ENCODE measurements at places on chromosomes 16 and 17. TPM values are rescaled to one million over a fixed set of nuclear protein-coding genes. Genes with fewer than 3 reads are reported as not detected.

Gene FASN
- total RNA-seq, result 54.1 TPM

Gene PAGR1
- 39.5 TPM for total RNA-seq

Gene RSPRY1
- 78.1 TPM for total RNA-seq

Gene MAP2K6
- total RNA-seq, result 19.0 TPM

Gene DNAI2
- total RNA-seq, result not detected

Gene CEP295NL
- total RNA-seq, result 45.4 TPM

Gene CD79B
- total RNA-seq, result not detected

Gene MT1M
- total RNA-seq, result 3.7 TPM

Gene KCNJ12
- total RNA-seq, result not detected

Gene AGRP
- total RNA-seq, result not detected

Gene TEX14
- 0.13 TPM for total RNA-seq

Gene NOTUM
- total RNA-seq, result not detected

DNA sequence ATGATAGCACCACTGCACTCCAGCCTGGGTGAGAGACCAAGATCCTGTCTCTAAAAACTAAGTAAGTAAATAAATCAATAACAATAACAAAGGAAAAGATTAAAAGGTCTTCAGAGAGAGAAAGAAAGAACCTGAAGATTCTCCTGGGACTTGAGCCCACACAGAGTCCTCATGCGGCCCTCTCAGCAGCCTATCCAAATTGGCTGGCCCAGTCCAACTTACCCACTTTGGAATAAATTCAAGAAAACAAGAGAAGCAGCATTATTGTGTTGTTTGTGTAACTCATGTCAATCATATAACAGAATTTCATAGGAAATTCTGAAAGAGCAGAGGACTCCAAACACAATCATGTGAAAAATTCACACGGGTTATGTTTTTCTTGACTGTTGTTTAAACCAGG is 3.8 kb downstream of the SLX4 start:
- DNase-seq, result peak; percentile 17

GRCh38 chr17:80987941-80988461 is 3.6 kb upstream of the CHMP6 start:
- no peak for DNase-seq

DNA sequence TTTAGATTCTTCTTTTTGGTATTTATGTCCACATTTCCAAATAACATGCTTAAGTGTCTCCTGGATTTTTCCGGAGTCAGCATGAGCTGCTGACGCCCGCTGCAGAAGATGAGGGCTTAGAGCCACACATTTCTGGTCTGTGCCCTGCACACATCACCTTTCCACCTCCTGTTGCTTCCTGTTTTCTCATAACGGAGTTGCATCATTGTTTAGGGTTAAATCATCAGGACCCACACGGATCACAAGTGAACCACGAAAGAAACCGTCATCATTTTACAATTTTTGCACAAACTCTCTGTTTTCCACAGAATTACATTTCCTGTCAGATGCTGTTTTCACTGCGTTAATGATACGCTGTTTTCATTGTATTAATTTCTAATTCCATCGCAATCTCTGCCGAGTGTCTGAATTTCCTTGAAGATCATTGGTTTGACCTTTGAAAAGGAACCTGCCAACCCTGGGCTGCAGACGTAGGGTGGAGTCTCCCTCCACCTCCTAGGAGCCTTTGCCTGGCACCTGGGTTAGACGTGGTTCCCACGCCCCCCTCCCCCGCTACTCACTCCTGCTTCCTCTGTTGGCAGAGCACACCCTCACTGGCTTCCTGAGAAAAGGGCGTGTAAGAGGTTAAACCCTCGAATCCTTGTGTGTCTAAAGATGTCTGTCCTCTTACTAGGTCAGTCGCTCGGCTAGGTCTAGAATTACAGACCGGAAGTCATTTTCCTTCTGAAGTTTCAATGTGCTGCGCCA is 68.2 kb downstream of the RNF213 start:
- no peak for DNase-seq

GRCh38 chr16:11033629-11034420 is 89.5 kb downstream of the CLEC16A start:
- DNase-seq, result no peak

- no peak for DNase-seq
Observed at GRCh38 chr16:56518425-56518824, 1.4 kb downstream of the BBS2 start.

- DNase-seq, result no peak
Observed at GRCh38 chr17:34220752-34221395, 34.2 kb upstream of the CCL2 start.

DNA sequence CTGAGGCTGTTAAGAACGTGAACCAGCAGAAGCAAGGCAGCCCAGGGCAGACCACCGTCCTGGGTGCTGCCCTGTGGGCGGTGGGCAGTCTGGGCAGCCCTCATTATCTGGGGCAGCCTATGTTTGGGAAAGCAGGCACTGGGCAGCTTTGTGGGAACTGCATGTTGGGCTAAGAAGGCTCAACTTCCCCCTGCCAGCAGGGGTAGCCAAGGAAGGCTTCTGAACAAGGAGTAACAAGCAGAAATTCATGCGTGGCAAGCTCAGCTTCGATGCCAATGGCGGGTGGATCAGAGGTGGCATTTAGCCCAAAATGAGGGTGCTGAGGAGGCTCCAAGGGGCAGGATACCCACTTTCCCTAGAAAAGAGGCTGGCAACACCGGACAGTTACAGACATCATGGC is 42.7 kb upstream of the METRNL start:
- no peak for DNase-seq

DNA sequence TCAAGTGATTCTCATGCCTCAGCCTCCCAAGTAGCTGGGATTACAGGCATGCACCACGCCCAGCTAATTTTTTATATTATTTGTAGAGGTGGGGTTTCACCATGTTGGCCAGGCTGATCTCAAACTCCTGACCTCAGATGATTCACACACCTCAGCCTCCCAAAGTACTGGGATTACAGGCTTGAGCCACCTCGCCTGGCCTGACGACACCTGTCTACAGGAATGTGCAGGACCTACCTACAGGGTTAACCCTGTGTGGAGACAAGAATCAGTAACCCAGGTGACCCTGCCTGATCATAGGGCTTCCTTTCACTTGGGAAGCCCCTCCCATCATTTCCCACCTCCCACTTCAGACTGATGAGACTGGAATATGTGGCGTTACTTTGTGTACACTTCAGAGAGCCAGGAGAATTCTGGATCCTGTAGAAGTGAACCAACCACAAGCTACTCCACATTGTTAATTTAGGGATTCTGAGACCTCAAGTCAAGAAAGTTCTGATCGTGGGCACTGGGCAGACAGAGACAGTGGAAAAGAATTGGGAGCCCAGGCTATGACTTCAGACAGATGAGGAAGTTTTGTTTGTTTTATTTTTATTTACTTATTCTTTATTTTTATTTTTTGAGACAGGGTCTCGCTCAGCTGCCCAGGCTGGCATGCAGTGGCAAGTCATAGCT is 5.7 kb upstream of the MILR1 start:
- no peak for DNase-seq

GRCh38 chr17:58320570-58321323 is 7.8 kb downstream of the TSPOAP1 start:
- no peak for DNase-seq

DNA sequence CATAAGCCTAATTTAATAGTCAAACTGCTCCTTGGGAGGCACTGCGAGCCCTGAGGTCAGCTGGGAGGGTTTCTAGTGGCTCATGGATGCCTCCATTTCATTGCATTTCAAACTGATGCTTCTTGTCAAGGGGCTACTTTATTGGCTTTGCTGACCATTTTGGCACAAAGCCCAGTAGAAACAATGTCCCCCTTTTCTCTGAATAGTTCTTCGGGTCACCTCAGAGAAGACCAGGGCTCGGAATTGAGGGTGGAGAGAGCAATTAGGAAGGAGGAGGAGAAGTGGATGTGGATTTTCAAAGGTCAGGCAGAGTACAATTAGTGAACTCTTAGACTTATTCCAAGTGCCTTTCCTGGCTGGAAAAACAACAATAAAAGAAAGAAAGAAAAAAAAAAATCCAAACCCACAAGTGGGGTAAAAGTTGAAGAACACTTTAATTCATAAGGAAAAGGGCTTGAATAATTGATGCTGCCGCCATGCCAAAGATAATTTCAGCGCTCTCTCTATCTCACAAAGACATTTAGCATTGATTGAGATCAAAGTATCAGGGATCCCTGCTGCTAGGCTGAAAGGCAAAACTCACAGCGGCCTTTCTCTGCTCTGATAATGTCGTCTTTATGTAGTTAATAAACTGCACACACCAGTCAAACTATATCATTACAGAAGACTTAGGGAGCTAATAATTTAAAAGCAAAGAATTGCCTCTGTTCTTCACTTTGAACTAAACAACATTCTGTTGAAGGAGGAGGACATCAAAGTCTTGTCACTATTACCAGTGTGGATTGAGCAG is 122.7 kb downstream of the RGS9 start:
- DNase-seq, result no peak

GRCh38 chr16:51941412-51941811 is 605.5 kb downstream of the TOX3 start:
- DNase-seq, result no peak

DNA sequence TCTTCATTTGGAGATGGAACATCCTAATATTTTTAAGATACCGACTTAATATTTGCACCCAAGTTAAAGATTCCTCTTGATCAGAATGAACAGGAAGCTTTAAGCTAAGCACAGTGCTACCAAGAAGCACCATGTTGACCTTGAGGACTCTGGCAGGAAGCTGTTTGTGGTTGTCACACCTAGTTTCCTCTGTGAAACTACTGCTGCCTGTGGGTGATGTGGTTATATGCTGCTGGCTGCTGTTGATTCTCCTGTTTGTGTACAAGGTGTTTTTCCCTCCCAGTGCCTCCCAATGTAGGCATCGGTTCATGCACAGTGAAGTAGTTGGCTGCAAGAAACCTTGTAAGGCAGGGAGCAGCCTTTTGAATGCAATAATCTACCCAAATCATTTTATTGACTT is 23.4 kb downstream of the RBL2 start:
- DNase-seq, result no peak

DNA sequence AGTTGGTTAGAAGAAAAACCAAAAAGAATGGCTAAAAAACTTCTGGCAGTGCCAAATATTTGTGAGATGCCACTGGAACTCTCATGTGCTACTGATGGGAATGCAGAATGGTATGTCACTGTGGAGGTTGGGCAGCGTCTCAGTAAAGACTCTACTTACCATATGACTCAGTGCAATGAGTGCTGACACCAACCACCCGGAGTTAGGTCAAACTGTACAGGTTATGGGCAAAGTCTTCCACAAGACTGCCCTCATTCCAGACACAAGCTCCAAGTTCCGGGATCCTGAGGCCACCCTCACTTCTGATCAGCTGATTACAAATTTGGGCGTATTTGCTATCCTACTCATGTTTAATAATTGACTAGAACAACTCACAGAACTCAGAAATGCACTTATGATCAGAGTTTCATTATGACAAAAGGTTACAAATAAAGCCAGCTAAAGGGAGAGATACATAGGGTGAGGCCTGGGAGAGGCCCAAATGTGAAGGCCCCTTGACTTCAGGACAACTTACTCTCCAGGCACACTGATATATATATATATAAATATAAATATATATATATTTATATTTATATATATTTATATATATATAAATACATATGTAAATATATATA is 114.9 kb downstream of the TRIM37 start:
- peak; percentile 84 for DNase-seq

- DNase-seq, result no peak
Observed at GRCh38 chr17:64096037-64096436, 33.9 kb downstream of the ERN1 start.

DNA sequence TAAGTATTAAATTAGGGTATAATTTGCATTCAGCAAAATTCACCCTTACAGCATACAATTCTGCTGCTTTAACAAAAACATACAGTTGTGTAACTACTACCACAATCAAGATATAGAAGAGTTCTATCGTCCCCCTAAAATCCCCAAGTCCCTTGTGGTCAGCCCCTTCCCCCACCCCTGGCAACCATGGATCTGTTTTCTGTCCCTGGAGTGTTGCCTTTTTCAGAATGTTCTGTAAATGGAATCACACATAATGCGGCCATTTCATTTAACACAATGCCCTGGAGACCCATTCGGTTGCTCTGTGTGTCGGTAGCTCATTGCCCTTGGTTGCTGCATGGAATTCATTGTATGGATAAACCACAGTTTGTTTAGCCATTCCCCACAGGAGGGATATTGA is 190.2 kb downstream of the IRX5 start:
- no peak for DNase-seq

GRCh38 chr17:50479522-50480141 is 972 bp downstream of the RSAD1 start:
- peak; percentile 79 for DNase-seq

DNA sequence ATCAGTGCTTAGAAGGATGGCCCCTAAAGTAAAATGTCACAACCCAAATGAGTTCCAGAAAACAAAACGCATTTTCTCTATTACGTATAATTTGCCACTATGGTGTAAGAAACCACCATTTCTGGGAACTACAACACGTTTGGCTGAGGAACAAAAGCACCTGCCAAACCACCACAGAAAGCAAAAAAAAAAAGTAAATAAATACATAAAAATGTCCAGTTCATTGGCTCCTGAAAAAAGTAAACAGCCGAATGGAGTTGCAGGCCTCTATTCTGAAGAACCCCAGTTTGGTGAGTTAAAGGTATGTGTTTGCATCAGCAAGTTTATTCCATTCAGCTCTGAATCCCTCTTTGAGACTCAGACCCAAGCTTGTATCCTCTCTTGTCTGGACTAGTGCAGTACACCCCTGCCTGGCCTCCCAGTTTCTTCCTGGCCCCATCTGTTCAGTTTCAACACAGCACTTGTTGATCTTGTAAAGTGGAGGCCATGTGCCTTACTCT is 36.9 kb downstream of the ERN1 start:
- DNase-seq, result no peak

DNA sequence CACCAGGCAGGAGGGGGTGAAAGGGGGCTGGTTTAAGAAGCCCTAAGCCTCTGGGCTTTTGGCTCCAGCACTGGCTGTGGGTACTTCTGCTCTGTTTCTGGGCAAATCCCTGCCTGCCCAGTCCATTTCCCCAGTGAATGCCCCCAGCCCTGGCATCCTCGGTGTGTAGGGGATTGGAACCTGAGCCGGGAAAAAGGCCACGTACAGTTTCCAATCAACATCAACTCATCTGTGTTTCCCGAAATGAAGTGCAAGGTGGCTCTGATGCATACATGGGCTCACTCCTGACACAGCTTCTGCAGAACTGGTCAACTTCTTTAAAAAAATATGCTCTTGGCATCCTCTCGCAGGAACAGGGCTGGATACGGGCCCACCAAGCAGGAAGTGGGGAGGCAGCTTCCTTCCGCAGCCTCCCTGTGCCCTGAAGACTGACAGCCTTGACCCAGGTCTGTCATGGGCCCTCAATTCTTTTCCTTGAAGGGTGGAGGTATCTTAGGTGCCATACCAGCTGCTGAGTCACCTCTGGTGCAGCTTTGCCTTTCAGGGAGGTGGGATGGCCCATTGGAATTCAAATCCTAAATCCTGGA is 73.3 kb downstream of the N4BP1 start:
- DNase-seq, result no peak

GRCh38 chr17:20955427-20956323 is 87.1 kb downstream of the USP22 start:
- DNase-seq, result no peak

GRCh38 chr16:1363501-1364041 is 11.8 kb downstream of the GNPTG start:
- peak; percentile 83 for DNase-seq

- DNase-seq, result no peak
Observed at GRCh38 chr16:19737306-19738038, 19.4 kb downstream of the IQCK start.
